ENCODE measurements at places on chromosomes 6 and 20.

DNA sequence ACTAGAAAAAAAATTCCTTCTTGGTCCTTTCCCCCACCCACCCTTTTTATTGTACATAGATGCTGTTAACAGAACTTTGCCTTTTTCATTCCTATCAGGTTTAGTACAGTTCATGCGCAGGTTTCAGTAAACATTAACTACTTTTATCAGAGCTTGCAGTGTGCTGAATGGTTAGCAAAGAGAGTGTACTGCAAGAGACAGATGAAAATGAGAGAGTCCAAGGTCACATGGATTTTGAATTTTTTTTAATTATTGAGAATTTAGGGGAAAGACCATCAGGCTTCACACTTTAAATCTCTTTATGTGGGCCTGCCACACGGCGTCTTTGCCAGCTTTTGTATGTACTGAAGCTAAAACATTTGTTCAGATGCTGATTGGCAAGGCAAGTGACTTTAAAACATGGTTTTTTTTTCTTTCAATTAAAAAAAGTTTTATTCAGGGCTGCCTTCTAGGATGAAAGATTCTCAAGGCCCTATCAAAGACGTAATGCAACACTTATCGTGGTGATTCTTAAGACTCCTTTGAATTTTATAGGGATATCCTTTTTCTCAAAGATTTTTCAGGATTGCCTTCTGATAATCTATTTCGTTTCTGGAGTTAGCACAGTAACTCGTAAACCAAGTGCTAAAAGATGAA, 32.2 kb downstream of the RREB1 start:
- DNase-seq = no peak

- no peak for DNase-seq
These were observed 19.5 kb upstream of the ADTRP start for GRCh38 chr6:11798096-11798495.

DNA sequence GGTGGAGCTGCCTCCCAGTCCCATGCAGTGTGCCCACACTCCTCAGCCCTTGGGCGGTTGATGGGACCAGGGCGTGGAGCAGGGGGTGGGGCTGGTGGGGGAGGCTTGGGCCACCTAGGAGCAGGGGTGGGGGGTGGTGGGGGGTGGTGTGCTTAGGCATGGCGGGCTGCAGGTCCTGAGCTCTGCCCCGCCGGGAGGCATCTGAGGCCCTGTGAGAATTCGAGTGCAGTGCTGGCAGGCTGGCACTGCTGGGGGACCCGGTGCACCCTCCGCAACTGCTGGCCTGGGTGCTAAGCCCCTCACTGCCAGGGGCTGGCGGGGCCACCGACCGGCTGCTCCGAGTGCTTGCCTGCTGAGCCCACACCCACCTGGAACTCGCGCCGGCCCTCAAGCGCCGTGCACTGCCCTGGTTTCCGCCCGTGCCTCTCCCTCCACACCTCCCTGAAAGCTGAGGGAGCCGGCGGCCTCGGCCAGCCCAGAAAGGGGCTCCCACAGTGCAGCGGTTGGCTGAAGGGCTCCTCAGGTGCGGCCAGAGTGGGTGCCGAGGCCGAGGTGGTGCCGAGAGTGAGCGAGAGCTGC, 59.6 kb upstream of the PRL start:
- no peak for DNase-seq

DNA sequence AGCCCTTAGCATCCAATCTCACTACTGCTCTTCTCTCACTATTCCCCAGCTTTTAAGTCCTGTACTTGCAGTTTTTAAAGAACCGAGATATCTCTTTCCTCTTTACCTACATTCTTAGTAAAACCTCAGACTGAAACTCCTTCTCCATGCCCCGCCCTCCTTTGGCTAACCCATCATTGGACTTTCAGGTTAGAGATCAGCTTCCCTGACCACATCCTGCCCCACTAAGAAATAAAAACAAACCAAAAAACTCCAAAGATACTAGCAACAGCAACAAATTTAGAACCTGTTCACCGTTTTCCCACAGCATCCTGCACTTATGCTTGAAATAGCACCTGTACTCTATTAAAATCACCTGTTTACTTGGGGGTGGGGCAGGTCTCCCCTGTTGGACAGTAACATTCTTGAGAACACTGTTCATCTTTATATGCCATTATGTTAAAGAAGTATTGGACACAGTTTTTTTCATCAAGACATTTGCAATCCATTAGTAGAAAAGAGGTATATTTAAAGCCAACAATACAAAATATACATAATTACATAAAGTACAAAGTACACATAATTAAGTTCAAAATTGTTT, 16.3 kb upstream of the SMAP1 start:
- DNase-seq = peak; percentile 41

DNA sequence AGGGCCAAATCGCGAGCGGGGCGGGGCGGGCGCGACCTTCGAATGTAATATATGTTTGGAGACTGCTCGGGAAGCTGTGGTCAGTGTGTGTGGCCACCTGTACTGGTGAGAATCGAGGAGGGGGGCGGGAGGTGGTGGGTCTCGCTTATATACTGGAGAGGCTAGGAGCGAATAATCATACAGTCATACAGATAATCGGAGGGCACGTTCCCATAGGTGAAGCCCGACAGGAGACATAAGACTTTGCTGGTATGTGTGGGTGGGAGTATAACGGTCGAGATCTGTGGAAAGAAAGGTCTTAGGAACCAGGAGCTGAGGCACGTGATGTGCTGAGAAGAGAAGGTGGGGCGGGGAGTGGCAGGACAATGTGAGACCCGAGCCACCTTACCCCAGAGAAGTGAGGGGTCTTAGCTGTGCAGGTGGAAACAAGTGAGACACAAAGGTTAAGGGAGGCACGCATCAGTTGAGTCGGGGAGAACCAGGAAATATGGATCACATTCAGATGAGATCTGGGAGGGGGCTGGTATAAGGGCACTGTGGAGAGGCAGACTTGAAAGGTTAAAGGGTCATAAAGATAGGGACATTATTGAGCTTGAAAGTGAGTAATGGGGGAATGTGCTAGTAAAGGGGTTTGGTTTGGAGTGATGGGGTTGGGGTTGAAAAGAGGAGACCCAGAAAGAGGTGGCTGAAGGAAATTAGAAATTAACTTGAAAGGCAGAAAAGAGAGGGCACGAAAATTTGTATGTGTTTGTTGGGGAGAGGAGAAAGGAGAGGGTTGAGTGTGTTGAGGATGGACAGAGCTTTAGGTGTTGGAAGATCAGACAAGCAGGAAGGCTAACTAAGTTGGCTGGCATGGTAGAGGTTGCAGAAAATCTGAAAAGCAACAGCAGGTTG, 589 bp downstream of the RNF5 start:
- no peak for DNase-seq

GRCh38 chr6:154347981-154348380, 8.6 kb downstream of the IPCEF1 start:
- DNase-seq = no peak

GRCh38 chr20:44151621-44152416, 35.2 kb downstream of the JPH2 start:
- no peak for DNase-seq

DNA sequence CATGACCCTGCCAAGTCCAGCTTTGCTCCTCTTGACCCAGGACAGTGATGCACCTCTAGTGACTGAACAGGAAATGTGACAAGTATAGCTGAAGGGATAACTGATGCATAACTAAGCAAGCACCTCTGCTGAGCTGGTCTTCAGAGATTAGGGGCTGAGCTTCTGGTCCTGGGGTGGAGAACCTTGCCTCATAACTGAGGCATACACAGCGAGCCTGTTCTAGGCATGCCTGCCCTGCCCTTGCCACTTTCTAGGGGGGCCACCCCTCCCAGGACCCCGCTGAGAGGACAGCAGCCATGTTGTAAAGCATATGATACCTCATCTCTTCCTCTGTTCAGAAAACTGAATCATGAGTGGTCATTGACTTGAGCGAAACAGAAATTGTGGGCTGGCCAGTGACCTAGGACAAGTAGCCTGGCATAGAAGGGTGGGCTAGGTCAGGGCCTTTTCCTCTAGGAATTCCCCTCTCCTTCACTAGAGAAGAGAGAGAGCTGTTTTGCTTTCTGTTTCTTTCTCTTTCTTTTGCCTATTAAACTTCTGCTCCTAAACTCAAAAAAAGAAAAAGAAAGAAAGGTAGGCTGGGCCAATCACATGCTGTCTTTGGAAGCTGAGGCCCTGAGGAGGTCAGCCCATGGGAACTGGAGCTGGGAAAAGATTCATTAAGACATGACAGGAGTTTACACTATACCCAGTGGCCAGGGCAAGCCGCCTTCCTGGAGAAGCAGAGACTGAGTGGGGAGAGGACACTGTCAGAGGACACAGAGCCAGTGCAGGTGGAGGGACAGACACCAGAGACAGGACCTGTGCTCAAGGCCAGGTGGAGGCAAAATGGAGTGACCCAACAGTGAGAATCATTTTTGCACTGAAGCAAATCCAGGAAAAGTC, 23.1 kb downstream of the ALDH5A1 start:
- no peak for DNase-seq

GRCh38 chr6:46563924-46564323, 72.7 kb upstream of the RCAN2 start:
- DNase-seq = no peak

DNA sequence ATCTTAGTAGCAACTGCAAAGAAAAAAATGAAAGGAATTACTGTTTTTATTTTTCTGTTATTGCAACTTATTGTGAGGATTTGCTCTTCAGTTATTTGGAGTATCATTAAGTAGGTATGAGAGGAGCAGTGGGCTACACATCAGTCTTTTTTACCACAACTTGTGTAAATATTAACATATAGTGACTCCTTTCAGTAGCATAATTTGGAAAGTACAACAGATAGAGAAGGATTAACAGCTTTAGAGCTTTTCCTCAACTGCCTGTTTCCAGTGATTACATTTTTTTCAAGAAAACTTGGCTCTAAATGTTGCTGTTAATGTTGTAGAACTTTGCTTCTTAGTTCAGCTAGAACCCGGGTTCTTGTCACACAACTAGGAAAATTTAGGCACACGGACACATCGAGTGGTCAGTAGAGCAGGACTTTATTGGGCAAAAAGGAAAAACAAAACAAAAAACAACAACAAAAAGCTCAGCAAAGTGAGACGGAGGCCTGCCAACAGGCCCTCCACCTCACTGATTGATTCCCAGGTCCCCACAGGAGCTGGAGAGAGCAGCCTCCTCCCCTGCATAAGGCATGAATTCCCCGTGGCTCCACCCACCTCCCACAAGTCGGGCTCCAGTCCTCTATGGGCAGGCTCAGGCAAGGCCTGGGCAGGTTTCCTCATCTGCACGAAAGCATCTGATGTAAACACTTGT, 75.1 kb downstream of the ADGRG6 start:
- DNase-seq = no peak

GRCh38 chr20:16514140-16514539, 59.1 kb downstream of the KIF16B start:
- no peak for DNase-seq

GRCh38 chr6:5986861-5987260, 19.9 kb downstream of the NRN1 start:
- no peak for DNase-seq

DNA sequence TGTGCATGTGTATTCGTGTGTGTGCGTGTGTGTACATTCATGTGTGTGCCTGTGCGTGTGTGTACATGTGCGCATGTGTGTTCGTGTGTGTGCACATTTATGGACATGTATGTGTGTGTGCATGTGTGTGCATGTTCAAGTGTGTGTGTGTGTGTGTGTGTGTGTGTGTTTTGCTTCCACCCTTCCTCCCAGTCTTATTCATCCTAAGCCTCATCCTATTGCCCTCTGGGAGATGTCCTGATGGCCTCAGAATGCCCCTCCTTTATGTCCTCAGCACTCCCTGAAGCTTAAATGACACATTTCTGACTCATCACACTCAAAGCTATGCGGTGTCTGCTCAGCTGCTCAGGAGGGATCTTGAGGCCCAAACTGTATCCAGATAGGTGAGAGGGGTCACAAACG, 76.6 kb upstream of the CCDC167 start:
- no peak for DNase-seq
